ENCODE measurements at places on chromosomes 5 and 9.

- no peak for DNase-seq
Observed at GRCh38 chr9:114344692-114345091, 15.0 kb downstream of the ORM2 start.

DNA sequence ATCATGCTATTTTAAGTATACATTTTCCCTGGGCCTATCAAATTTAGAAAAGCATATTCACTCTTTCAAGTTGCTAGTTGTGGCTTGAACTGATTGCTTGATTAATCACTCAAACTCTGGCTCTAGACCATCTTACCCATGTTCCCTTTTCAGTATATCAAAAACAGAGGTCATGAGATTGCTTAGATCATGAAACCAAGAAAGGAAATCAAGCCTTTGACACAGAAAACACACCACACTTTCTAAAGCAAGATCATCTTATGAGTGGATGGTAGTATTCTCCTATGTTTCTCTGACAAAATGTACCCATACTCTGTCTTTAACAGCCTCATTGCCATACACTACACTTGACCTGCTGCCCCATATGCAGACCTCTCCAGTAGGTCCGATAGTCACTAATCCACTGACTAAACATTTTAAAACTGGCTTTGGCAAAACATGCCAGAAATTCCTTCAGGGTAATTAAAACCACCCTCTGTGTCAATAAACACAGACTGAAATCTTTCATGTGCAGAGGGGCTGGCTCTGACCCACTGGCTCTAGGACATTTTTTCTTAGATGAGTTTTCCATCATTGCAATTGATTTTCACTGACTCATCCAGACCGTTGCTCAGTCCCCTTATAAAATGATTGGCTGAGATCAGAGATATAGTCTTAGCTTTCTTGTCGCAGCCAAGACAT, 18.2 kb downstream of the PPP2R2B start:
- DNase-seq: peak; percentile 32

DNA sequence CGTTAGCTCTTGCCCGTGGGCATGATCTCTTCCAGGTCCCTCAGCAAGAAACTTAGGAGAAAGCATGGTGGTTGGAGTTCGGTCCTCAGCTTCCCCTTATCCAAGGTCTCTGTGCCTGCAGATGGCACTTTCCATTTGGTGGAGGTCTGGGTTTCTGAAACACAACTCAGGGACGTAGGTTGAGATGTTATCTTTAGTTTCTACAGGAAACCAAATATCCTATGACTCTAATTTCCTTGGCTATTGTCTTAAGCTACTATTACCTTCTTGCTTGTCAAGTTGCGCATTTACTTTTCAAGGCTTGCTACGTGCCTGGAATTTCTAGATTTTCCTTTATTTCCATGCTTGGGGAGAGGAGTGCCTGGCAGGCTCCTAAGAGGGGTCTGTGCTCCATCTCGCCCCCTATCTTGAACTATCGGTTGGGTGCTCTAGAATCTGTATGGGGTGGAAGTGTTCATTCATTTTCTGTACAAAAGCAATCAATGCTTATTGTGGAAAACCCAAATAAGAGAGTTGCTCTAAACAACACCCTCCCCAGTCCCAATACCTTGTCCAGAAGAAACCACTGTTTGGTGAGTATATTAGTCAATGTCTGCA, 32.9 kb upstream of the KCNIP1 start:
- DNase-seq: no peak

- DNase-seq: no peak
Observed at GRCh38 chr5:88934439-88934838, 51.5 kb upstream of the MEF2C start.

DNA sequence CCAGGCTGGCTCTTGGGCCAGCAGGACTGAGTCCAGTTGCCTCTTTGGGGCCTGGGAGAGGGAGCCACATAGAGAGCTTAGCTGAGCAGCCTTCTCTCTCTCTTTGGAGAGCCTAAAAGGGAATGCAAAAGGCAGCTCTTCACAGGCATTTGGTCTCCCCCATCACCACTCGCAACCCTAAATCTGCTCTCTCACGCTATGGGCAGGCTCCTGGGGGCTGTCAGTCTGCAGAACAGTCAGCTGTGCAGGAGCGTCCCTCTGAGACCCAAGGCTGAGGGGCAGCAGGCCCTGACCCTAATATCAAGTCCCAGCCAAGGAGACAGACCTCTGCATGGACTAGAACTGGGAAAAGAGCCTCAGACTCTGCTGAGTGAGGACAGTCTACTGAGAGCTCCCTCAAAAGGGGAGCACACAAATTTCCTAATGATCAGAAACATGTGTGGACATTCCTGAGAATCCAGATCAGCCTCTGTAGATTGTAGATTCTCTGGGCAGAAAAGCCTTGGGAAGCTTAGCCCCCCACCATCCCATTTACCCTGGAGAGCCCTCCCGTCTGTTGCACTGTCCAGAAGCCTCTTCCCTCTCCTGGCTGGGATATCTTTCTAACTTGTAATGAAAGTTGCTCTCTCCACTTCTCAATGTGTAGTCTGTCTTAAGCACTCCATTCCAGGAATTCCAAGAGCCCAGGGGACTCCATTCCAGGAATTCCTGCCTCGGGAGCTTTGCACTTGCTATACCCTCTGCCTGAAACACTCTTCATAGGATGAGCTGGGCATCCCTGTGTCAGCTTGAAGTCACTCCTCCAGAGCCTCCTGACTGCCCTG, 79.4 kb downstream of the FAM114A2 start:
- peak; percentile 3 for DNase-seq

DNA sequence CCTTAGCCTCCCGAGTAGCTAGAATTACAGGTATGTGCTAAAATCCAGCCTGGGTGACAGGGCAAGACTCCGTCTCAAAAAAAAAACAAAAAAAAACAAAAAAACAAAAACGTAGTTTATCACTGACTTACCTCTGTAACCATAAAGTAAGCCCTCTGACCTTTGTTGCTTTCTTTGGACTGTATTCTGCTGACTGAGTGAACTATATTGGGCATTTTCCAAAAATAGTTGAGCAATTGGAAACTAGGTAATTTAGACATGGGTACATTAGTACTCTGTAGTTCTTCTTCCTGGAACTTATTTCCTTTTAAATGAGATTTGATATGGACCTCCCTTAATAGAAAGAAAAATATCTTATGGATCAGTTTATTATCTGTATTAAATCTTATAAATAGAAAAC, 66.6 kb downstream of the ANKHD1 start:
- DNase-seq: no peak

- DNase-seq: no peak
Observed at GRCh38 chr9:5459289-5459829, 9.0 kb downstream of the CD274 start.

- DNase-seq: no peak
Observed at GRCh38 chr5:9166202-9167112, 379.4 kb downstream of the SEMA5A start.

DNA sequence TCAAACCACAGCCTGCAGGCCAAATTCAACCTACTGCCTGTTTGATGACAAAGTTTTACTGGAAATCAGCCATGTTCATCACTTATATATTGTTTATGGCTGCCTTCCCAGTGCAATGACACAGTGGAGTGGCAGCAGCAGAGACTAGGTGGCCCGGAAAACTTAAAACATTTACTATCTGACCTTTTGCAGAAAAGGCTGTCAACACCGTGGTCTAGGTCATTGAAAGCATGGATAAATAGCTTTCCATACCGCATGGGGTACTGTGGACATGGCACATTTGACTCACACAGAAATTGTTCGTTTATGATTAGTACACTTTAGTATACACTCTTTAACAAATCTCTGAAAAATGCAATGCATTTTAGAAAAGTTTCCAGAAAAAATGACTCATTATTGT, 298.3 kb upstream of the EFNA5 start:
- DNase-seq: peak; percentile 69

- no peak for DNase-seq
Observed at GRCh38 chr5:66960369-66961137, 236.0 kb downstream of the CD180 start.

GRCh38 chr9:88235615-88236014, 97.3 kb upstream of the SPATA31C2 start:
- no peak for DNase-seq

- peak; percentile 11 for DNase-seq
Observed at GRCh38 chr5:146667633-146668272, 151.8 kb upstream of the GPR151 start.

DNA sequence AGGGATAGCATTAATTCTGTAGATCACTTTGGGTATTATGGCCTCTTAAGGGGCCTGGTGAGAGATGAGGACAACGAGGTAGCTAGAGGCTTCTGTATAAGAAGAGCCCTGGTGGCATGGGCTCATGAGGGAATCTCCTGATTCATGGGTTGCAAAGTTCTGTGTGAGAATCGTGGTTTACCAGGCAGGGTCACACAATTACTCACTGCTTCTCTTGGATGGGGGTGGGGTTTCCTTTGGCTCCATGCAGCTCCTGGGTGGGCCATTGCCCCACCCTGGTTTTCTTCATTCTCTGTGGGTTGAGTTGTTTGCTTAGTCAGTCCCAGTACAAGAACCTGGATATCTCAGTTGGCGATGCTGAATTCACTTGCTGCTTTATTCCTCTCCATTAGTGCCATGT, 30.9 kb upstream of the TNFSF15 start:
- DNase-seq: no peak

Measured in T1000 (cell line).